Stimulated activated CD8-positive, alpha-beta memory T cell treated with anti-CD3 and anti-CD28 coated beads, Interleukin-15, amount 100 ng/mL, for 24 hours (primary cell): ENCODE measurements at places on chromosomes 6 and 20.

DNA sequence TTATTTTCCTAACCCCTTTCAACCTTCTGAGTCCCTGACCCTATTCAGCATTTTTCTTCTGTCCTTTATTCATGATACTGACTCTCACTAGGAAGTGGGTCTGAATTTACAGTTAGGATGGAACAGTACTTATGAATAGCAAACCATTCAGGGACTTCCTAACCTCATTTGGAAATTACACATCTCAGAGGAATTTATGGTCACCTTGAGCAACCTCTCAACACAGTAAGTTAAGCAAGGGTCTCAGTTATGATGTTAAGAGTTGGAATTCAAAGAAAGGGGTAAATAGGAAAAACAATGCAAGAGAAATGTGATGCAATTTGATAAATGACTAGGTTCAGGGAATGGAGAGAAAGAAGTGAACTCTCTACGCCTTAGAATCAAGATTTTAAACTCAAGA lies 97.3 kb downstream of the GPR6 start:
- DNase-seq, result no peak

DNA sequence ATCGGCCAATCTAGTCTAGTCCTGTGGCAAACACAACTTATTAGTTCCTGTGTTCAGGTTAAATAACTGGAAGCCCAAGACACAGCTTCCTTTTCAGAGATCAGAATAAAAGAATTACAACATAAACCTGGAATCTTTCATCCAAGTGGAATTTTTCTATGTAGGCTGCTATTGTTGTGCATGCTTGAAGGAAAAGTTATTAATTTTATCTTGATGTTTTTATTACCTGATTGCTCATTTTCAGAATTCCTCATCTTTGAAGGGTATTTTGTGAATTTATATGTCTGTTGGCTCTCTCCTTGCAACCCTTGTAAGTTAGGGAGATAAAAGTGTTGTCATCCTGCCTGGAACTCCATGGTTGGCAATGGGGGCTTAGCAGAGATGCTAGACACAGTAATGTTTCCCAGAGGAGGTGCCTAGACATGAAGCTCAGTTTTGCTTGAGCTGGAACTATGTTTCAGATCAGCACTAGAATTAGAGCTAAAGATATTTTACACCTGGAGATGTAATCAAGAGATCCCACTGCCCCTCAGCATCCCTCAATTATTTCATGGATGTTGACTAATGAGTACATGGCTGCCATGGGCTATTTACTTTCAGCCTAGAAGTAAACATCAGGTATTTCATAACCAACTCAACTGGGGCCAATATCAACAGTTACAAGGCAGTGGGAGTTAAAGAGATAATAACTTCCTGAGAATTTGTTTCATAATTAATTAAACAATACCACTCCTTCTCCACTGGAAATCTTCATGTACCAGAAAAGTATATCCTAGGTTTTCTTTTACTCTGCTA lies 367.0 kb upstream of the MARCKS start:
- DNase-seq, result no peak

DNA sequence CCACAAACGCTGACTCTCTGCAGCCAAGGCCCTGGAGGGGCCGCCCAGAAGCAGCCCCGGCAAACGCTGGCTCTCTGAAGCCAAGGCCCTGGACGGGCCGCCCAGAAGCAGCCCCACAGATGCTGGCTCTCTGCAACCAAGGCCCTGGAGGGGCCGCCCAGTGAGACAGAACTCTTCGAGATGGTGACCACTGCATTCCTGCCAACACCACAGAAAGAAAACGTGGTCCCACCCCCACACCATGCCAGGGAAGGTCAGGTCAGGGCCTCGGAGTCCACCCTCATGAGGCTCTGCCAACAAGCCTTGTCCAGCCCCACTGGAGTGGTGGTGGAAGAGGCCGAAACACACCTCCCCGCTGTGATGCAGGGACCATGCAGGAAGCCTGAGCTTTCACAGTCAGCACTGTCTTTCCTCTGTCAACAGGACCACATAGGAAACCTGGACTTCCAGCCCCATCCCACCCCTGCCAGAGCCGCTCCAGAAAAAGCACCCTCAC lies 97.5 kb downstream of the DLL1 start:
- no peak for DNase-seq

GRCh38 chr6:3749977-3750316 lies 1.6 kb downstream of the PXDC1 start:
- DNase-seq, result no peak

- no peak for DNase-seq
Observed at GRCh38 chr6:89657445-89658158, 19.1 kb upstream of the LYRM2 start.

- no peak for DNase-seq
Observed at GRCh38 chr6:124294574-124295200, 491.0 kb downstream of the NKAIN2 start.

GRCh38 chr20:32238483-32239425 lies 31.1 kb downstream of the POFUT1 start:
- DNase-seq, result no peak

GRCh38 chr6:34154668-34155447 lies 9.0 kb upstream of the GRM4 start:
- peak; percentile 63 for DNase-seq

- no peak for DNase-seq
Observed at GRCh38 chr6:84052204-84052882, 18.8 kb downstream of the MRAP2 start.

- DNase-seq, result no peak
Observed at GRCh38 chr6:135738636-135739035, 112.9 kb upstream of the PDE7B start.
